ENCODE measurements at places on chromosomes 5 and 9. TPM values are rescaled to one million over a fixed set of nuclear protein-coding genes. Genes with fewer than 3 reads are reported as not detected.

Gene ISL1
- 0.19 TPM for total RNA-seq

GRCh38 chr9:23728736-23729135 lies 97.3 kb downstream of the ELAVL2 start:
- DNase-seq, result no peak

DNA sequence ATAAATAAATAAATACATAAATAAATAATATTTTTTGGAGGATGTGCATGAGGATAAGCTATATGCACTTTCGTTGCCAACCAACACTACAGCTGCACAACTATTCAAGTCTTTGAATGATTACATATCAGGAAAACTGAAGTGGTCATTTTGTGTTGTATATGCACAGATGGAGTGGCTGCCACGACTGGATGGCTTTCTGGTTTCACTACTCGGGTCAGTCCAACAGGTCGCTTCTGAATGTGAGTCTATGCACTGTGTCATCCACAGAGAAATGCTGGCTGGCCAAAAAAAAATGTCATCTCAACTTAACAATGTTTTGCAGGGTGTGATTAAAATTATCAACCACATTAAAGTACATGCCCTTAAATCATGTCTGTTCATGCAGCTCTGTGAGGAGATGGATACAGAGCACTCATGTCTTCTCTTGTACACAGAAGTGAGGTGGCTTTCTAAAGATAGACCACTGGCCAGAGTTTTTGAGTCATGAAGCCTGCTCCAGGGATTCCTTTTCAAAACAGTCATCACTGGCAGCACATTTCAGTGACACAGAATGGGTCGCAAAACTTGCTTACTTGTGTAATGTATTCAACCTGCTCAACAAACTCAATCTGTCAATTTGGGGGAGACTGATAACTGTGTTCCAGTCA lies 589.8 kb upstream of the CYLC2 start:
- no peak for DNase-seq

Gene AIF1L
- 153 TPM for total RNA-seq

Gene PAXX
- 40.8 TPM for total RNA-seq

Gene SLC46A2
- total RNA-seq, result not detected

- DNase-seq, result no peak
Observed at GRCh38 chr5:40223884-40224402, 455.8 kb upstream of the PTGER4 start.

Gene ROPN1L
- total RNA-seq, result 0.73 TPM

GRCh38 chr5:88875341-88876234 lies 7.4 kb downstream of the MEF2C start:
- DNase-seq, result no peak

DNA sequence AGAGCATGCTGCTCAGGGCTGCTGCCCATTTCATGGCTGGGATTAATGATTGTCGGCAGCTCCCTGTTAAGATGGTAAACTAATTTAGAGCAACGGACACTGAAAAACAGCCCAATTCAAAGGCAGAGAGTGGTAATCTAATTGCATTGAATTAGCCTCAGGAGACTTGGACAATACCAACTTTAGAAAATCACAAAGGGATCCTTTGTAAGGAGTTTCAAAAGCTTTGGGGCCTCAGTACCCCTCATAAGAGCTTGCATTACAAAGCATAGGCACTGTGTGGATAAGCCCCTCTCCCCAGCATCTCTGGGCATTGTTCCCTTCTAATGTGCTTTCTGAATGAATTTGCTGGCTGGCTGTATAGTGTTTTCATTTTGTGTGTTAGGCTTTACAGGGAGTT lies 6.7 kb downstream of the GLRA1 start:
- no peak for DNase-seq

Gene RNF208
- total RNA-seq, result 8.9 TPM

DNA sequence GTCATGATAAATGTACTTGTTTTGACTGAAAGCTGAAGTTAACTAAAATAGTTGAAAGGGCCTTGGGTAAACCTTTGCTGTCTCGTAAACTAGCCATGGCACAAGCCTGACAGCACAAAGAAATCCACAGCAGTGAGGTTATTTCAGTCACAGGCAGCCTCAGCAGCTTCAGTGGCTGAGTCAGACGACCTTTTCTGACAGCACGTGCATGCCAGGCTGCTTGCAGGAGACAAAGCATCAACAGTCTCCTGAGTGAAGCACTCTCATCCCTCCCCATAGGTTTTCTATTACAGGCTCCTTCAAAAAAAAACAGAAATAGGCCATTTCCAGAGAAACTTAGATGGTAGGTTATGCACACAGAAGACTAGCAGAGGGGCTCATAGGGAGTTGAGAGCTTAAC lies 34.6 kb downstream of the OXCT1 start:
- no peak for DNase-seq

Gene ORM2
- 0.90 TPM for total RNA-seq

DNA sequence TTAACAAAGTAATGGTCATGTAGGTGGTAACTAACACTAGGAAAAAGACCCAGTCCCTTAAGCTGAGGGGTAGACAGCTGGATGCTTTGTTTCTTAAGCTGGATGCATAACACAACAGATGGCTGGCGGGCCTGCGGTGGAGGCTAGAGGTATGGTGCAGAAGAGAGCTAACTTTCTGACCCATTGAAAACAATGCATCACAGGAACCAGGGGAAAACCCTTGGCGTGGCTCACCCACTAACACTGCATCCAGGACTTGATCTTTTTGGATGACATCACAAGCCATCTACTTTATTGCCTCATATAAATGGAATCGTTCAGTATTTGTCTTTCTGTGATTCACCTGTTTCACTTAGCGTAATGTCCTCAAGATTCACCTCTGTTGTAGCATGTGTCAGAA lies 138.7 kb downstream of the AUH start:
- no peak for DNase-seq

Gene LCNL1
- total RNA-seq, result not detected

- DNase-seq, result no peak
Observed at GRCh38 chr5:43303242-43303641, 10.0 kb downstream of the HMGCS1 start.

Gene SPRY4
- 113 TPM for total RNA-seq

GRCh38 chr5:14166437-14166836 lies 23.3 kb downstream of the TRIO start:
- no peak for DNase-seq

- DNase-seq, result no peak
Observed at GRCh38 chr5:29780401-29780800, 1413.1 kb upstream of the CDH6 start.

Gene IFNK
- not detected for total RNA-seq

DNA sequence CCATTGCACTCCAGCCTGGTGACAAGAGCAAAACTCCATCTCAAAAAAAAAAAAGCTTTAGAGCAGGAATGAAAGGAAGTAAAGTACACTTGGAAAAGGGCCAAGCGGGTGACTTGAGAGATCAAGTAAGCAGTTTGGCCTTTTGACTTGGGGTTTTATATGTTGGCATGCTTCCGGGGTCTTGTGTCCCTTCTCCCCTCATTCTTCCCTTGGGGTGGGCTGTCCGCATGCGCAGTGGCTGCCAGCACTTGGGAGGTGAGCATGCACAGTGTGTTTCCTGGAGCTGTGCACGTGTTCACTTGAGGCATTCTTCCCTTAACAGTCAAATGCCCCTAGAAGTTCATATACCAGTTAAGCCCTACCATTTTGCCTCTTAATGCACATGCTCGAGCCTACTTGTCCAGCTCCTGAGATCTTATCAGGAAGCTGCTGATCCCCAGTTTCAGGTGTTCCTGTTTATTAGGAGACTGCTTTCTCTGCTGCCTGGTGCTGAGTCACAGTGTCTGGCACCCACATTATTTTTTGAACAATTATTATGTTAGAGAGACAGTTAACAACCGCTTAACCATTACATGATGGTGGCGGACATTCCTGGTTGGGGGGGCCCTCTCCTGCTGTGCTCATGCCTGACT lies 32.6 kb upstream of the PRRC2B start:
- DNase-seq, result no peak

Data from H1 (cell line).